ENCODE measurements at places on chromosomes 4 and X.

DNA sequence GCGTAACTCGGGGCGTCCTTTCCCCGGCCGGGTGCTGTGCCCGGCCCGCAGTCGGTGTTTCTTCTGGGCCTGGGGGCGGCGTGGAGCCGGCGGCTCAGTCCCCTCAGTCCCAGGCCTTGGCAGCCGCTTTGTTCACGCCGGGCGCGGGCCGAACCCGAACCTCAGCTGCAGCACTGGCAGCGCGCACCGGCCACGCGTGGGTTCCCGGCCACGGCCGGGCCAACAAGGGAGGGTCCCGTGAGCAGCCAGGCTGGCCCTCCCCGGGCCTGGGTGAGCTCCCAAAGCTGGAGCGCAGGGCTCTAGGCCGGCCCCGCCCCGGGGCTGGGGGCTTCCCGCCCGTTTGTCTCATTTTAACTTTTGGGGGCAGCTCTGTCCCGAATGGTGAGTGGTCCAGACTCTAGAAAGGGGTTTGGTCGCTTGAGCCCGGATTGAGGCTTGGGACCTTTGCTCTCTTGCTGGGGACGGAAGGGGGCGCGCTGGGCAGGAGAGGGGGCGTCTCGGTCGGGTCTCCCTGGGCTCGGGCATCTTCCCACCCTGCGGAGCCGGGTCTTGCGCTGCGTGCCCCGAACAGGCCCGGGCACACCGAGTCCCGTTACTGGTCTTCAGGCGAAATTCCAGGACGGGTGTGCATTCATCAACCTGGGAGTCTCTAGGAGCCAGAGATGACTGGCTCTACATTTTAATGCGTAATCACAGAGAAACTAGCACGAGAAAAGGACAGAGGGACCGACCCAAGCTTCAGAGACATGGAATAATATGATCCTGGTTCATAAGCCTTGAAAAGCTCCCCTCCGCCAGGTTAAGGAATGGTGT lies 177.1 kb downstream of the CBR4 start:
- DNase-seq, result peak; percentile 23

- no peak for DNase-seq
Observed at GRCh38 chr4:47434931-47435330, 28.6 kb downstream of the COMMD8 start.

- DNase-seq, result peak; percentile 85
Observed at GRCh38 chr4:89056292-89056952, 563 bp downstream of the FAM13A start.

- no peak for DNase-seq
Observed at GRCh38 chr4:1512738-1513660, 106.8 kb upstream of the NKX1-1 start.

DNA sequence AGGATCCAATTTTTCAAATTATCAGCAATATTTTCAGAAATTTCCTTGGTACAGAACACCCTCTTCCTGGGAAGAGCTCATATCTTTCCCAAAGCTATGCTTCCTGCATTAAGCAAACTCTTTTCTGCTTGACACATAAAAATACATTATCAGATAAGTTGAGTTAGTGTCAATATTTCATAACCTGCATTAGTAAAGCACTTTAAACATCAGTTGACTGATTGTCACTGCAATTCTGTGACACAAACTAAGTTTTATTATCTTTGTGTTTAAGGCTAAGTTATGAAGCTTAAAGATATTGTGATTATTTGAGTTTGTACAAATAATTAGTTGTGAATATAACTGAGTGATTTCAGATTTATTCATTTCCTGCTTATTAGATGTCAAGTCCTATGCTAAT lies 1045.4 kb upstream of the GRID2 start:
- no peak for DNase-seq

DNA sequence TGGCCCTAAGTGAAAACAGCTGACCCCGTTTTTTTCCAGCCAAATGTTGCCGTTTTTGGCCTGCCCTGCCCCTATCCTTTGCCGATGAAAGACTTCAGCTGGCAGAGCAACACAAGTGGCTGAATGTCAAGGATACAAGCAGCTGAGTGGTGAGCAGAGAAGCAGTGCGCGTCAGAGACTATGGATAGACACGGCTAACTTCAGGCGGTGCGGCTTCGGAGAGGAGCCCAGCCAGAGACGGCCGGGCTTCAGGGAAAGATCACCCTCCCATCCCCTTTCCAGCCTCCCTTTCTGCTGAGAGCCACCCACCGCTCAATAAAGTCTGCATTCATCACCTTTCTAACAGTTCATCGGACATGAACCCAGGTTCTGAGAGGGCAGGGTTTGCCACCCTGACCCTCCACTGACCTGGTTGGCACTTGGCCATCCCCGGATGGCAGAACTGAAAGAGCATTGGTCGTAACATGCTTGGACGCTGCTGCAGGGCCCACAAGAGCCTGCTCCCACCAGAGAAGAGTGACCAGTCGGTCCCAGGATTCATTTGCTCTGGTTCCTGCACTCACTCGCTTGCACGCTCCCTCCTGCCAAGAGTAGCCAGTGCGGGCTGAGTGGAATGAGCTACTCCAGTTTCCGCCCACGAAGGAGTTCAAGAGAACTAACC lies 125.8 kb downstream of the PPEF1 start:
- DNase-seq, result no peak

- DNase-seq, result no peak
Observed at GRCh38 chrX:125295337-125295736, 24.3 kb upstream of the TEX13C start.

DNA sequence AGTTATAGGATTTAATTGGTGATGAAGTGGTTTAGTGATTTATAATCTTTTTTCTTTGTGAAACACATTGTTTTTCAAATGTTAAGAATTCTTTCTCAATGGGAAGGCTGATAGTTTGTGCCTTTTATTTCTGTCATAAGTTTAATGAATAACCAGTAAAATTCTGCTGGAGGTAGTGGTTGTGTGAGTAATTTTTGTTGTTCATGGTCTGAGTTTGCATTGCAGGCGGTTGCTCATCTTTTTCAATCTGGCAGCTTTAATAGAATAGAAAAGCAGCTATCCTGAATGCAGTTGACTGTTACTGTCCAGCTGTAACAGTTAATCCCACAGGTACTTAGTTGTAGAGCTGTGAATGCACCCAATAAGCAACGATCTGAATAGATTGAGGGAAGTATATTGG lies 215.6 kb upstream of the AFF2 start:
- no peak for DNase-seq

GRCh38 chrX:13876652-13877051 lies 59.8 kb upstream of the GPM6B start:
- peak; percentile 56 for DNase-seq

GRCh38 chr4:7007142-7007907 lies 35.8 kb upstream of the TADA2B start:
- DNase-seq, result no peak

DNA sequence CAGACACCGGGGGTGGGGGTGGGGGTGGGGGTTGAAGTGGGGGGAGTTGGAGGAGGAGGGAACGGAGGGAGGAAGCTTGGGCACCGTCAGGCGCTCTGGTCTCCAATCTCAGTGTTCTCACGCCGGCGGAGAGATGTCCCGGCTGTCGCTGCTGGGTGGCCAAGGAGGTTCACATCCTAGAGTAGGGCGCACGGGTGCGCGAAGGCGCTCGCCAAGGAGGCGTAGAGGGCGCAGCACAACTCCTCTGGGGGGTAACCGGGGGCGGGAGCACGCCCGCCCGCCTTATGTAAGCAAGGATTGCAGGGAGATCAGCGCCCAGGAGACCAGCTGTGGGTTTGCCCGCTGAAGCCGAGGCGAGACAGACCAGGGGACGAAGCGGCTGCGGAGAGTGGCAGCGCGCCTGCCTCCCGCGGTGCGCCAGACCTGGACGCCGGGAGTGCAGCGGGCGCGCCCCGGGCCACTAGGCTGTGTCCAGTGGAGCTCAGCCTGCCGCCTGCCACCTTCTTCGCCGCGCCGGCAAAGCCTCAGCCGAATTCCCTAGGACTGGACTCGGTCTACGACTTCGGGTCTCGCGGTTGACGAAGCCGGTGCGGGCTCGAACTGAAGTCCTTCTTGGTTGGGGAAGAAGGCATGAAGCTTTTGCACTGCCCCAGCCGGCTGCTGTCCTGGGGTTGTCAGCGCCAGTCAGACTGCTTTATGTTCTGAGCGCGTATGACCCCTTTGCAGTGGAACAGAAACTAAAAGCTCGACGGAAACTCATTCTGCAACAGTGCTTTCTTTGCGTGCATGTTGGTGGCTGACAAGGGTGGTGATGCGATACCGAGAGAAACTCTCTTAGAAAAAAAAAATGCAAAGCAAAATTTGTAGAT lies 707 bp upstream of the UNC5C start:
- DNase-seq, result no peak

- no peak for DNase-seq
Observed at GRCh38 chr4:77028246-77028645, 47.5 kb downstream of the CCNI start.

All from RKO (cell line).